Hematopoietic multipotent progenitor cell treated with erythropoietin and hydrocortisone succinate and interleukin-3 and kit ligand, for 15 days (in vitro differentiated cells): ENCODE measurements at places on chromosomes 5 and 9.

GRCh38 chr5:33306758-33307157, 134.0 kb upstream of the TARS1 start:
- DNase-seq: no peak

GRCh38 chr9:85431339-85432102, 310.2 kb downstream of the AGTPBP1 start:
- no peak for DNase-seq

- DNase-seq: no peak
Measured at GRCh38 chr5:21581508-21581907, 1271.6 kb downstream of the CDH12 start.

DNA sequence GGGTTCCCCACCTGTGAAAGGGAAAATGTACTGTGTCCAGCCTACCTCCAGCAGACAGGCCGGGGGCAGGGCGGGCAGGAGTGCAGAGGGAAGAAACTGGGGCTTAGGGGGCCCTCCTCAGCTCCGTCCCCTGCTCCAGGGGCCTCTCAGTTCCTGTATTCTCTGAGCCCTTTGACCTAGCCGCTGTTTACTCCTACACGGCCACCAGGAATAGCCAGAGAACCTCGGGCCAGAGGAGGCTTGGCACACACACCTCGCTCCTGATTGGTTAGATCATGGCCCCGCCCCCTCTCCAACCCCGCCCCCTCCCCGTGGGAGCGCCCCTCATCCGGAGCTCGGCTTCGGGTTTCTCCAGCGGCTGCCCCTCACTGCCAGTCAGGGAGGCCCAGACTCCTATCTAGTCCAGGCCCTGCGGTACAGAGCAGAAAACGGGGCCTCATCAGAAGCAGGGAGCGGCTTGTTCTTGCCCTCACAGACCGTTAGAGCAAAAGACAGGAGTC, 2.2 kb downstream of the ST6GALNAC6 start:
- peak; percentile 75 for DNase-seq
